ENCODE measurements at places on chromosomes 5 and 9.

DNA sequence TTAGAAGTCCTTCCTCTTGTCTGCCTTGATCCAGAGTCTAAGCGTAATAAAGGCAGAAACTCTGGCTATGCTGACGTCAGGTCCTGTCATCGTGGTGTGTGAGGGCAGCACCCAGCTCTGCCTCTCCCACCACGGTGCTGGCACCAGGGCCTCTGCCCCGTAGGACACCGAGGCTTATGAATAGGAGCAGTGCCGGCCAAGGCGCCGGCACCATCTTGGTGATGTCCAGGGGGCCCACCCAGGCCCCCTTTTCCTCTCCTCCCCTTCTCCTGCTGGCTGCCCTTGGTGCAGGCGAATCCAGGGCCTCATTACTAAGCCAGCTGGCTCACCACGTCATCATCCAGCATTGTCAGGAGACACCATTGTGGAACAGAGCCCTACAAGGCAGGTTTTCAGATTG is 252.3 kb downstream of the FANCC start:
- no peak for DNase-seq

DNA sequence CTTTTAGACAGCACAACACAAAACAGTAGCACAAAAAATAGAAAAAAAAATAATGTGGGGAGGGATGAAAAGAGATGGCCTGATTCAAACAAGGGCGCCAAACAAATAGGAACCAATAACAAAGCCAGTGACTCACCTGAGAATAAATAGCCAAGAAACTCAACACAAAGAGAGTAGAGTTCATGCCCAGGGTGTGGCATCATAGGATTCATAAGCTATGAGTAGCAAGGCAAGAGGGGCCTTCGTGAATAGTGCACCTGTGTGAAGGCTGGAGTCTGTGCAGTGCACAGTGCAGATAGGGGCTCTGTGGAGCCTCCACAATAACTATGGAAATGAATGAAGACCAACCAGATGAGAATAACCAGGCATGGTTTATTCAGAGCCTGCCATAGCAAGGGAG is 541.7 kb downstream of the SPOCK1 start:
- DNase-seq: no peak

GRCh38 chr5:107289030-107289714 is 381.6 kb downstream of the EFNA5 start:
- no peak for DNase-seq

DNA sequence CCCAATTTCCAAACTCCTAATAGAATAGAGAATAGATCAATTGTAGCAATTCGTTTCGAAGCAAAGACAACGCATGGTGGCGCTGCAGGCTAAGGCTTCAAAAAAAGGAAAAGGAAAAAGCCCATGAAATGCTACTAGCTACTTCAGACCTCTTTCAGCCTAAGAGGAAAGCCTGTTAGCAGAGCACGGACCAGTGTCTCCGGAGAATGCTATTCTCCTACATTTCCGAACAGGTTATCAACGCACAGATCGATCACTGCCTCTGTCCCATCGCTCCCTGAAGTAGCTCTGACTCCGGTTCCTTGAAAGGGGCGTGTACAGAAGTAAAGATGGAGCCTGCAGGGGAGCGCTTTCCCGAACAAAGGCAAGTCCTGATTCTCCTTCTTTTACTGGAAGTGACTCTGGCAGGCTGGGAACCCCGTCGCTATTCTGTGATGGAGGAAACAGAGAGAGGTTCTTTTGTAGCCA is at the start of gene PCDHB15:
PCDHB15 (plus strand) TSS at position 146 of the 468 bp plus-strand sequence; CDS start at position 330, 184 bp downstream.
- peak; percentile 70 for DNase-seq

DNA sequence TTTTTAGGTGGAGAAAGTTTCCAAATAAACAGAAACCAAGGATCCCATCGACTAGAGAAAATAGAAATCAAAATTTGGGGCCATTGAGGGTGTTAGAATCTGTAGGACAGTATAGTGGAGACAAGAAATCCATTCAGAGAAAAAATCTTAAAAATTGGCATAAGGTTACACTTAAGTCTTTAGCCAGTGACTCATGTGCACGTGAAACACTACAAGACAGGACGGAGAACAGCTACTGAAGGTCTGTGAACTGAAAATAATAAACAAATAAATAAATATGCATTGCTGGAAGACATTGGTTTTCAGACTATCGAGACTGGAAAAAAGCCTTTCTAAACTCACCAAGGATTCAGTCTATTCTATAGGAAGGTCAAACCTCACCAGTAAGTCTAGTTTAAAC is 1955.5 kb downstream of the MAT2B start:
- DNase-seq: peak; percentile 16

- DNase-seq: no peak
Observed at GRCh38 chr5:68303754-68304420, 88.3 kb downstream of the PIK3R1 start.

DNA sequence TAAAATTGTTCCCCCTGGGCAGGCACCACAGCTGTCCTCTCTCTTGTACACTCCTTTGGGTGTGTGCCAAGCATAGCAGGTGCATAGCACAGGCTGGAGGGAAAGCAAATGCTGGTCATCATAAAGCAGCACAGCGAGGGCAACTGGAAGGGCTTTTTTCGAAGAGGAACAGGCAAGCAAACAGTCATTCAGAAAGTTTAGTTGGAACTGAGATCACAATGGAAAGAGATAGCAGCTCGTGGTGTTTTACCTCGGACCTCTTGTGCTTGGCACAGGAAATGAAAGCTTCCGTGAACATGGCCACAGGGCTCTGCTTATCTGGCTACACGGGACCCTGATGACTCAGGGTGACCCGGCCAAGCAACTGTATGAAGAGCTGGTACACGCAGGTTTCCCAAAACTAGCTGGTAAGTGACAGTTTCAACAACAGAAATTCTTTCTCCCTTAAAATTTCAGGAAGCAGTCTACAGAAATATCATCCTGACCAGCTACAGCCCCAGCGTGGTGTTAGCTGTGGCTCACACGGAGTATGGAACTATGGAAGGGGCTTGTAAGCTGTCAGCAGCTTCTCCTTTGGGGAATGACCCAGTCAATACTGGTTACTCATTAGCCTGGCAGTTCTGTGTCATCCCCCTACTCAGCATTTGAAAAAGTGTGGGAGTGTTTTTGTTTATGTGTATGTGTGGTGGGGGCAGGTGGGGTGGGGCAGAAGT is 48.1 kb downstream of the POC5 start:
- no peak for DNase-seq

- no peak for DNase-seq
Observed at GRCh38 chr9:71582347-71582746, 186.0 kb downstream of the CEMIP2 start.

GRCh38 chr9:2157277-2158110 is 142.3 kb downstream of the SMARCA2 start:
- no peak for DNase-seq

- DNase-seq: no peak
Observed at GRCh38 chr5:75358117-75358516, 21.1 kb downstream of the HMGCR start.

GRCh38 chr5:109252731-109253130 is 157.0 kb downstream of the PJA2 start:
- DNase-seq: no peak

DNA sequence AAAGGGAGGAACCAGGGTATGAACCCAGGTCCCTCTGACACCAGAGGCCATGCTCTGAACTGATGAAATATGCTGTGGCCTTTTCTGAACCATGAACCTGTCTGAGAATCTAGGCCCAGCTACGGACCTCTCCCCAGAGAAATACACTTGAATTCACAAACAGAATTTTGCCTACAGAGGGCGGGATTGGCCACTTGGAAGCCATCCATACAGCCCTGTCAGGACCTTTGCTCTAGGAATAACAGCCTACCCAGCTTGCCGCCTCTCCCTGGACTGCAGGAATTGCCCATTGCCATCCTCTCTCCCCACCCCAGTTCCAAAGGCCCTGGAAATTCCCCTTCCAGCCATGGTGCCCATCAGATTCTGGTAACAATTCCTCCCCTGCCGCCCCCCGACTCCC is 26.6 kb downstream of the MORN5 start:
- no peak for DNase-seq

DNA sequence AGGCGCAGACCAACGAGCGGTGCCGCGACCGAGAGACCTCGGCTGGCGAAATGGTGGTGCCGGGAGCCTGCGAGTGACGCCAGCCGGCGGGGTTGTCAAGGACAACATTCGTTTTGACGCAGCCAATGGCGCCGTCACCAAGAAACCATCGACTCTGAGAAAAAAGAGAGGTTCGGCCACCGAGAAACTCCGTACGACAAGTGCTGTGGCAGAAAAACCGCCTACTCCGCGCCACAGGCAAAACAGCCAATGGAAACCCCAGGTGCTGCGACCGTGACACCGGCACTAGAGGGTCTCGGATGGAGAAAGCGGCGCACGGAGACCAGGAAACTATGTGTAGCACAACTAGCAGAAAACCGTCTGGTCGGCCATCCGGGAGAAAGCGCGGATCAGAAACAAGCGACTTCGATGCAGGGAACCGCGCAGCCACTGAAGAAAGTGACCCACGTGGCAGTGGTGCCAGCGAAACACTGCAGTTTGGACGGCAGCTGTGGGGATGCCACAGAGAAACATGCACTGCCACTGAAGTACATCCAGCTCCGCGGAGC is 88.8 kb downstream of the ANXA2R start:
- DNase-seq: no peak

DNA sequence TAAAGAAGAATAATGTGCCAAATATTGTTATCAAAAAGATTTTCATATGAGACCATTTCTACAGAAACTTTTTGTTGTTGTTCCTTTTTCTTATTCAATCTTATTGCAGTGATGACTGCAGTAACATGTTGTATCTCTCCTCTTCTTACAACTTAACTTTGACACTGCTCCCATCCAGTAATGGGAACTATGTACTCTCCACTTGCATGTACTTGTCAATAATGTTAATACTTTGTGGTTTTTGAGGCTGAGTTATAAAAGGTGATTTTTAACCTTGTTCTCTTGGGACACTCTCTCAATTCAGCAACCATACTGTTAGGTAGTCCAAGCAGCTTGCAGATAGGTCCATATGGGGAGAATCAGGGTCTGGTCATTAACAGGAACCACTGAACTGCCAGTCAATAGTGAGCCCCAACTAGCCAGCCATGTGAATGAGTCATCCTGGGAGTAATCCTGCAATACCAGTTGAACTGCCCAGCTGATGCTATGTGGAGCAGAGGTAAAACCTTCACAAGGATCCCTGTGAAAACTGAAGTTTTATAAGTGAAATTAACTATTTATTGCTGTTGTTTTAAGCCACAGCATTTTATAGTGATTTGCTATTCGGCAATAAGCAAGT is 199.6 kb upstream of the DAB2 start:
- DNase-seq: no peak

DNA sequence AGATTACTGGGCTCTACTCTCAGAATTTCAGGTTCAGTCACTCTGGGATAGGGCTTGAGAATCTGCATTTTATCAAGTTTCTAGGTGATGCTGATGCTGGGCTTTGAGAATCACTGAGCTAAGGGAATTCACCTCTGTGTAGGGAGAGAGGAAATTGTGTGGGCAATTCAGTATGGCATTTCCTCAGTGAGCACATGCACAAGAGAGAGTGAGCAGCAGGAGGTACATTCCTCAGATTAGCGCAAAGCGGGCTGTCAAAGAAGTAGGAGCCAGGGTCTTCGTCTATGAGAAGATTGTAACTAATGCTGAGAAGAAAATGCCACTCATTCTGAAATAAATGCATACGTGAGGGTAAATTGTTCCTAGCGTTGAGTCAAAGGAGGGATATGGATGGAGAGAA is 175.9 kb downstream of the KIF4B start:
- DNase-seq: no peak

GRCh38 chr5:160175438-160176218 is 53.7 kb upstream of the FABP6 start:
- peak; percentile 43 for DNase-seq

DNA sequence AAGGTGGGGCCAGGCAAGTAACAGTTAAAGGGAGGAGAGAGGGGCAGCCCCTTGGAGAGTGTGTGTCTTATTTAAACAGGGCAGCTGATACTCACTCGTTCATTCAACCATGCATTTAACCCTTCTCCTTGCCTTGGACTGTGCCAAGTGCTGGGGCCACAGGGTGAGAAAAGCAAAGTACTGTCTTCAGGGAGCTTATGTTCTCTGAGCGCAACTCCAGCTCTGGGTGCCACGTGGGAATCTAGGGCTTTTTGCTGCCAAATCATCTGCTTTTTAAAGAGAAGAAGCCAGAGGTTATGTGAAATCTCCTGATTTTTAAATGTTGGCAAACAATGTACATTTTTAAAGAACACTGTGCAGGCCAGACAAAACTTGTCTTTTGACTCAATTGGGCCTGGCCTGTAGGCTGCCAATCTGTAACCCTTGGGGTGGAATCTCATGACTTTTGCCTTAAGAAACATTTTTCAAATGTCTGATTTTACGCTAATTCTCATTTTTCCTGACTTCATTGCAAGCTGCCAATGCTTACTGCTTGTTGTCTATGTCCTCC is 157.8 kb downstream of the NTRK2 start:
- no peak for DNase-seq

- no peak for DNase-seq
Observed at GRCh38 chr5:87741881-87742280, 329.2 kb upstream of the CCNH start.

DNA sequence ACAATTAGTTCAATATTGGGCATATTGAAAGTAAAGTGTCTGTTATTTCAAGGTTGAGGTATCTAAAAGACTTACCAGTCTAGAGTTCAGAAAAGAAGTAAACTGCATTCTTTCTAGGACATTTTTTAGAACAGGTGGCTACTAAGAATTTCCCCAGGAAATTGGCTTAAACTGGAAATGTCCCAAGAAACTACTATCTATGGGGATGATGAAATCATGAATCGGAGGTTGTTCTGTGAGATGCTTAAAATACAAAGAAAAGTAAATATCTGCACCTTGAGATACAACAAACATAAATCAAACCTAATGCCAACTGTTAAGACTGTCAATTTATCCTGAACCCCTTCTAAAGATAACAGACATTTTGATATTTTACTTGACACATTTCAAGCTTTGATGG is 226.5 kb upstream of the NREP start:
- DNase-seq: no peak

DNA sequence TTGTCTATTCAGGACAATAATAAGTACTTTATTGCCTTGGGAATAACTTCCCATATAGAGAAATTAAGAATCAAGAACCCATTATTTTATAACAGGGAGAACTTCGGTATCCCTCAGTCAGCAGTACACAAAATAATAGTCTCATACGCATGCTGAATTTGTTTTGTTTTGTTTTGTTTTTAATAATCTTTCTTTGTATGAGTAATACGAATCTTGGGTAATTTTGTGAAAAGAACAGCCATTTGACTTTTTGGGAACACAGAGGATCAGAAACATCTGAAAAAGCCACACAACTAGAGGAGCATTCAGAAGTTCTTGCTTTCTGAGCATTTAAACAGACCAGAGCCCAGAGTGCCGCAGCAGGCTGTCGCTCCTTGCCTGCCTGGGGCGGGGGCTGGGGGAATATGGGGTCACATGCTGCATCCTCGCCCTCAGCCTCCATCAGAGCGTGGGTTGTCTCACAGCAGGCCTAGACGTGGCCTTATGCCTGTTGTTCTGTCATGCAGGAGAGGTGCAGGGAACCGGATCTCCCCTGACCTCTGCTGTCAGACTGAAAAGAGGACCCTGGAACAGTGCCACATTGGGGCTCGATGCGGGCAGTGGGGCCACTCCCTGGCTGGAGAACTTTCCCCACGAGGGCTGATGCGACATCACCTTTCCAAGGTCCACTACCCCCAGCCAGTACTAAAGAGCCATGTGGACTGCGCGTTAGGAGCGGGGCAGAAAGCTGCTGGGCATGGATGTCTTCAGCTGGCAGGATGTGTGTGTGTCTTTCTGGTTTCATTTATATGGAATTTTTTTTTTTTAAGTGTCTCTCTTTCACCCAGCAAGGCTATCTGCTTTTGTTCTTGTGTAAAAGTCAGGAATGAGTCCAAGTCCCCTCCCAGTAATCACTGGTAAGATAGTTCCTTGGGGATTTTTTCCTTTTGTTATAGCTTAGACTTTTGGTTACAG is 133.4 kb upstream of the OTULINL start:
- DNase-seq: peak; percentile 37
